RPMI7951 (cell line): ENCODE measurements at places on chromosomes 3 and 15.

DNA sequence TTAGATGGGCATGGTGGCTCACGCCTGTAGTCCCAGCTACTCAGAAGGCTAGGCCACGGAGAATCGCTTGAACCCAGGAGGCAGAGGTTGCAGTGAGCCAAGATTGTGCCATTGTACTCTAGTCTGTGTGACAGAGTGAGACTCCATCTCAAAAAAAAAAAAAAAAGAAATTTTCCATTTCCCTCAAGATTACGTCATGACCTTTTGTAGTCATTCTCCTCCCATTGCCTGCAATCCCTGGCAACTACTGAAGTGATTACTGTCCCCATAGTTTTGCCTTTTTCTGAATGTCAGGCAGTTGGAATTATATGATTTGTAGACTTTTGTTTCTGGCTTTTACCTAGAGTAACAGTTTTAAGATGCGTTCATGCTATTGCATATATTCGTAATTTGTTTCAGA is 28.0 kb downstream of the WDR76 start:
- no peak for DNase-seq

- DNase-seq = no peak
Observed at GRCh38 chr3:193938613-193939012, 197.3 kb upstream of the HES1 start.

DNA sequence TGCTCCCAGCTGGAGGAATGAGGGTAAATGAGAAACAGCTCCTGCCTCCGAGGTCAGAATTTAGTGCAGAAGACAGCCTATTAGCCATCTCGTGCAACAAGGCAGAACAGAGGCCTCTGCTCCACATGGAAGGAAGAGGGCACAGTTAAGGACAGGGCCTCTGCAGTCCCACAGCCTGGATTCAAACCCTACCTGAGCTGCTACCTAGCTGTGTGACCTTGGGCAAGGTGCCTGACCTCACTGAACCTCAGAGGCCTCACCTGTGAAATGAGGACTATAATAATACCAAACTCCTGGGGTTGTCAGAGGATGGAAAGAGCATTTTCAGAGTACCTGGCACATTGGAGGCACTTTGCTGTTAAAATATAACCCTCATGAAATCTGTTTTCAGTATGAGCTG is 285.7 kb upstream of the CTNNB1 start:
- no peak for DNase-seq

DNA sequence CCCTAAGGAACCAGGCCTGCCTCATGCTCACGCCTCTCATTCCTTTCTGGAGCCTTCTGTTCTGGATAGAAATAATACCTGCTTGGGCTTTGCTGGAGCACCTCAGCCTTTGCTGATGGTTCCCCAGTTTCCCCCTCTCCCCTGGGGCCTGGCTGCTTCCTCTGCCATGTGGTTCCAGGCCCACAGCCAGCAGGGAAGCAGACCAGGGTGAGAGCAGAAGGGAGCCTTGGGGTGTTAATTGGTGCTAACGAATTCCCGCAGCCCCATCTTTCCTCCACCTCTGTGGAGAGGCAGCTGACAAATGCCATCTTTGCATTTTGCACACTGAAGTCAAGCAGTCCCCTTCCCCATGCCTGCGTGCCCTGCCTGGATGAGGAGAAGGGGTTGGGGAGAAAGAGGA is 13.1 kb upstream of the CORO2B start:
- DNase-seq = no peak

GRCh38 chr3:23600167-23600871 is 205.4 kb upstream of the UBE2E1 start:
- DNase-seq = peak; percentile 87

- no peak for DNase-seq
Observed at GRCh38 chr3:160402221-160403027, 3.0 kb downstream of the SMC4 start.

- DNase-seq = peak; percentile 21
Observed at GRCh38 chr3:63934041-63934866, 22.1 kb upstream of the SCAANT1 start.

GRCh38 chr15:81281766-81282605 is 42.0 kb downstream of the STARD5 start:
- DNase-seq = no peak

DNA sequence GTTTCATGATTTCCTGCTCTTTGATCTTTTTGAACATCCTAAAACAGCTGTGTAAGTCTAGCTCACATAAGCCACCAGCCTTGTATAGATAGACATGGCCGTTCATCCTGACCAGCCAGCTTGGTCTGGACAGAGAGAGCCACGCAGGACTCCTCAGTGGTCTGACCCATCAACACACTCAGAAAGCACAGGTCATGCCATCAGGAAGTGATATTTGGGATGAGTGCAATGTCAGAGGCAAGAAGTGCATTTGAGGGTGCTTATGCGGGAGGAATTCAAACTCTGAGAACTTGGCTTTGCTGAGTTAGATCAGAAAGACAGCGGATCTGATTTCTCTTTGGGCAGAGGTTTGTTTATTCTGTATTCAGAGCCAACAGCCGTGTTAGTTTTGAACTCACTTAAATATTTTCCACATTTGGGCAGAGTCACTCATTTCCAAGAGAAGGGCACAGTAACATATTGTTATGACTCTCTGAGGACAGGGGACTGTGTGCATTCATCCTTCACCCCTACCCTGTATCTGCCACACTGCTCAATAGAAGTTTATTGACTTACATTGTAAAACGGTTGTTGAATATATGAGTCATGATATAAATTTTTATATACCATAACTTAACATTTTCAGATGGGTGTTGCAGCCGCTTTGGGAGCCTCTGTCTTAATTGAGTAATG is 225.3 kb upstream of the LYSMD4 start:
- DNase-seq = peak; percentile 17

DNA sequence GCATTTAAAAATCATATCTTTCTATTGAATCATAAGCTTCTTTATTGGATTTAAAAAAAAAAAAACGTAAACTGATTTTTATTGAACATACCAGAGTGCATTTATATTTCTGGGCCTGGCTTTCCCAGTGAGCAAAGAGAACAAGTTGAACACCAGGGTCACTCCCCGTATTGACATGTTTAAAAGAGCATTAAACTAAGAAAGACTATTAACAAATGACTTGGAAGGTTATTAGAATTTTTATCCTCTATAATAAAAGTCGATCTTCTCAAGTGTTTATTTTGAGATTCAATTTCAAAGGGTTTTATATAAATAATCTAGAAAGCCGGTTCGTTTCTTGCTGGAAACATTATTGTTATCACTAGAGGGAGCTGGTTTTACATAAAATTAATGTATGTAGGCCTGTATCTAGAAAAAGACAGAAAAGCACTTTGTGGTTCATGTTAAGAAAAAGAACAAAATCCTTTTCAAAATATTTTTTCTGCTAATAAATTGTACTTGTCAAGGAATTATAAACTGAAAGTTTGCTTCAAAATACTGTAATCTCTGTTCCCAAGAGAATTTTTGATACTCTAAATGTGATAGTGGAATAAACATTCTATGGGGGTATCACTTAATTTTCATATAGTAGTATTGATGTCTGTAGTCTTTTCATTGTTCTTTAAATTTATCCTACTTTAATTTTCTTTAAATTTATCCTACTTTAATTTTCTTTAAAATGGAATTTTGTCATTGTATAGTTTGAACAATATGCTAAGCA is 321.8 kb upstream of the MME start:
- DNase-seq = peak; percentile 27

DNA sequence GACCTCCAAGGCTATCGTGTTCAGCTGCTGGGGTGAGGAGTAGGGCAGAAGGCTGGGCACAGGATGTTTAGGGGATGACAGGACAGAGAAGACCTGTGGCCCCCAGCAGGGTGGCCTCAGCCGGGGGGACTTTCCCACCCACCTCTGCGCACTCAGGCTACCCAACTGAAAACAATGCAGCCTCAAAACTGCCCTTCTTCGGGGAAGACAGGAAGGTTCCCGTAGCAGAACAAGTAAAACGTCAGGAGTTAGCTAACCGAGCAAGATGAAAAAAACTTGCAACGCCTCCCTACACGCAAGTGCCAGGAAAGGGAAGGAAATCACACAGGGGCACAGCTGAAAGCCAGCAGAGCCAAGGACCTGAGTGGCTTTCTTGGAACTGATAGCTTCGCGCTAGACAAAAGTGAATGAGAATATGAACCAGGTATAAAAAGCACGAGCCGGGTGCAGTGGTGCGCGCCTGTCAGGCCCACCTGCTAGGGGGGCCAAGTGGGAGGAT is 38.4 kb upstream of the FURIN start:
- no peak for DNase-seq
